ENCODE measurements at places on chromosomes 12 and 14.
A peak's percentile ranks its signal among the peaks of the same experiment; 100 is the strongest.

- DNase-seq: no peak
These were observed 68.8 kb upstream of the SLC8A3 start for GRCh38 chr14:70257526-70257925.

GRCh38 chr12:62915204-62915529 lies 19.8 kb downstream of the PPM1H start:
- DNase-seq: no peak

GRCh38 chr12:57592551-57593165 lies 1.7 kb downstream of the PIP4K2C start:
- no peak for DNase-seq

GRCh38 chr12:103114296-103115055 lies 157.0 kb downstream of the ASCL1 start:
- no peak for DNase-seq

GRCh38 chr12:13223179-13223804 lies 26.8 kb downstream of the EMP1 start:
- peak; percentile 30 for DNase-seq

- DNase-seq: no peak
These were observed 24.7 kb downstream of the ARG2 start for GRCh38 chr14:67644428-67644827.
